ENCODE measurements at places on chromosomes 2 and 18.

GRCh38 chr2:72113847-72114692 is 33.6 kb downstream of the CYP26B1 start:
- DNase-seq, result no peak

- DNase-seq, result no peak
Measured at GRCh38 chr18:41783879-41784278, 171.2 kb upstream of the PIK3C3 start.

- DNase-seq, result no peak
Measured at GRCh38 chr2:218035463-218036100, 32.8 kb upstream of the TNS1 start.

- DNase-seq, result no peak
Measured at GRCh38 chr2:139357972-139358371, 577.8 kb upstream of the NXPH2 start.

DNA sequence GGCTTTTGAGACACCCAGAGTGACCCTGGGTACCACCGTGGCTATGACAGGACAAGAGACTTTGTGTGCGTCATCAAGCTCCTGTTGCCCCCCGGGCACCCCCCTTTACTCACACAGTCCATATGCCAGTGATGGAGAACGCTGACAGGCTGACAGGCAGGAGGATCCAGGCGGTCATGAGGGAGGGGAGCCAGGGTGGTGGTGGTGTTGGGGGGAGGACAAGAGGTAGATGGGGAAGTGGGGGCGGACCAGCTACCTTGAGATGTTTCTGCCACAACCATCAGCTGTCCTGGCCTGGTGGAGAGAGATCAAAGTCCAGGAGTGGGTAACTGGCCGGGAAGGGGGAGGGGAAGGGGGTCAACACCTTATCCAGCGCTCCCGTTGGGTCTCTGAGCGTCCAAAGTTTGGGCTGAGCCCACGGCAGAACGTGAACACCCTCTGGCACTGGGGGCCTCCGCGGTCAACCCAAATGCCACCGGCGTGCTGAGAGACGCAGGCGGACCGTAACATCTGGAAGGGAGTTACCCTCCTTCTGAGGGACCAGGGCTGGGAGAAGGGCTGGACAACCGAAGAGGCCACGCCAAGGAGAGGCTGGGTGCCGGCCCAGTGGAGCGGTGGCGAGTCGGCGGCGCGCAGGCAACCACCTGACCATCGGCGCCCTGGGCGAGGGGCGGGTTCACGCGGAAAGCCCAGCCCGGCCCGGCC is 575 bp downstream of the TMEM150A start:
- peak; percentile 72 for DNase-seq

DNA sequence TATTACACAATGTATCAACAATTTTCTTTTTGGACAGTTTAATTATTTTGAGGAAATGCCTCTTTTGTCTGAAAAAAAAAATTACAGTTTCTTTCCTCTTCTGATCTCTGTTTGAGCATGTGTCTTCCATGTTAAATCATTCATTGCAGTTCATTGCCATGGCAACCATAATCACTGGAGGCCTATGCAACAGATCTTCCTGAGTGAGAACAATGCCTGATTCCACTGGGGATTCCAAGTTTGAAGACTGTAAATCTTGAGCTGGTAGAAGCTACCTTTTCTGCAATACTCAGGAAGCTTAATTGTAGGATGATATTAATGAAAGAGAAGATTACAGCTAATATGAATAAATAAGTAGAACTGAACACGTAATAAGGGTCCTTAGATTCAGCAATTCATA is 721.4 kb upstream of the CNTNAP5 start:
- DNase-seq, result no peak

DNA sequence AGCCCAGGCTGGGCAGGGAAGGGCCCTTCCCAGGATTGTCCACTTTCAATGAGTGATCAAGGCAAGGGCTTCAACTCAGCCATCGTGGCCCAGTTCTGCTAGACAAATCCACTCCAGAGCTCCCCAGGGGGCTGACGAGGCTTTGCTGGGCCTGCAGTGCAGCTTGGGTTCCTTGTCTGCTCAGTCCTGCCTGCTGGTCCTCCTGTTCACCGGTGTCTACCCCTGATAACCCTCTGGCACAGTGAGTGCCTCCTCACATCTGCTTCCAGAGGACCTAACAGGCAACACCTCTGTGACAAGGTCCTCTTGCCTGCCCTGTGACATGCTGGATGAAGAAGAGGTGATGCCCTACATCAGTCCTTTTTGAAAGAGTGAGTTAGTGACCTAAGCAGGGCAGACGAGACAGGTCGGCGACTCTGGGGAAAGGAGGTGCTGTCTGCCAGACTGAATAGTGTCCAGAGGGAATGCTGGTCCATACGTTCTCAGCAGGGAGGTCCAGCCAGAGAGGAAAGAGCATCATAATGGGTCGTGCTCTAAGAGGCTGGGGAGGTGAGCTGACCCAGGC is 20.9 kb upstream of the KCNF1 start:
- no peak for DNase-seq

DNA sequence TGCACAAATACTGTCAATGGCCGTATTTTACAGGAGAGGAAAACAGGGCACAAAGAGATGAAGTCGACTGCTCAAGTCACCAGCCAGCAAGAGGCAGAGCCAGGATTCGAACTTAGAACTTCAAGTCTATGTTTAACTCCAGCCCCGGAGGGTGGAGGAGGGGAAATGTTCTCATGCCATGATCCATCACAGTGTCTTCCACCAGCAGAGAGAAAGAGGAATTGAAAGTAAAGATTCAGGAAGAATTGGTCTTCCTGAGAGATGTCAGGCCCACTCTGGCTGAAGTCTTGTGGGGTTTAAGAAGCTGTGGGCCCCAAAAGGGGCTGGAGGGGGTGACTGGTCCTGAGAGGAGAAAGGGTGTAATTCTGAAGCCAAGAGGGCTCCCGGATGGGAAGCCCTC is 260.0 kb downstream of the TNS1 start:
- no peak for DNase-seq

DNA sequence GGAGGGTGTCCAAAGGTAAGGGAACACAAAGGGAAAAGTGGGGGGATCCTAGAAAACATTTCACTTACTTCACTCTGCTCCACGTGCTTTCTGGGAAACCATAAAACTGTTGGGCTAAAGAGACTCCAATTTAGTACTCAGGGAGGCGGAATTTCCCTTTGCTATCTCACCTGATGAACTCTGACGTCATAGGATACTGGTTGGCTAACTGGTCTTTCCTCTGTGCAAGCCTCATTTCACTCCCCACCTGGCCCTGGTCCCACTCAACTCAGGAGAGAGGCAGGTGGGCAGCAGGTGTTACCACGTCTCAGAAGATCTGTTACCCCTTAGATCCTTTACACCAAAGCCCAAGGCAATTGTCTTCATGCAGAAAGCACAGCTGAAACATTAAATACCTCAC is 51.8 kb upstream of the PMAIP1 start:
- DNase-seq, result no peak

DNA sequence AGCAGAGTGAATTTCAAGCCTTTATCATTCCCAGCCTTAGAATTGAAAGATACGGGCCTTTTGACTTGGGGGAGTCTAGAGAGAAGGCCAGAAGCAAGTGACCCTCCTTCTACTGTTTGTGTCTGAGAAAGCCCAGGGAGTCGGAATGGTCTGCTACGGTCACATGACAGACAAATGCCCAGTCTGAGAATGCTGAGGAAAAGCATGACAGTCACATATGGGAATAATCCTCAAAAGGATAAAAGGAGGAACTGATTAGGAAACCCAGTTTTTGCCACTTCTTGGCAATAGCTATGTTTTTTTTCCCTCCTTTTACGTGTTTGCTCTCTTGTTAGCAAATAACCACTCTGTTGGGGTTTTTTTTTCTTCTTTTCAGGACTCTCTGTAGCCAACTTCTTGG is 38.1 kb upstream of the HNRNPA3 start:
- no peak for DNase-seq

DNA sequence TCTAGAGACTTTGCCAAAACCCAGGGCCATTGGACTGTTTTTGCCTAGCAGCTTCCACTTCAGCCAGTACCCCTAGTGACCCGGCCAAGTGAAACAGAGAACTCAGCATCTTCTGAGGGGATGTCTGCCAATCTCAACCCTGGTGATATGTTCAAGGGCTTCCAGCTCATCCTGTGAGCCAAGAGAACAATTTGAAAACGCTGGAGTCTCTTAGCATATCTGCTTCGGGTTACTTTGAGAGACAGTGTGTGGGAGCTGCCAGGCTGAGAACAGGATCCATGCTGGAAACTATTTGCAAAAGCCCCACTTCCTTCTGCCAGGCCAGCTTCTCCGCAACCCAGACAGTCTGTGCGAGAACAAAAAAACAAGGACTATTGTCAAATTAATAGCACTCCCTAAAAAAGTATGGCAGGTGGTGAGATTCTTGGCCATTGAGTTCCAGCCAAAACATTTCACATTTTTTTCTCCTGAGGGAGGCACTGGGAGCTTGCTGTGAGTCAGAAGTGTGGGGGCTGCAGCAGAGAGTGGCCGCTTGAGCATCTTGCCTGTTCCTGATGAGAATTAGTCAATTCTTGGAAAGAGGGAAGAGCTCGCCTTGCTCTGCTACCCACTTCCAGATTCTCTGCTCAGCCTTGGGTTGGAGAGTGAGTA is 395.6 kb upstream of the TRIB2 start:
- DNase-seq, result peak; percentile 86

GRCh38 chr2:186445506-186445905 is 40.6 kb upstream of the ZC3H15 start:
- DNase-seq, result no peak

DNA sequence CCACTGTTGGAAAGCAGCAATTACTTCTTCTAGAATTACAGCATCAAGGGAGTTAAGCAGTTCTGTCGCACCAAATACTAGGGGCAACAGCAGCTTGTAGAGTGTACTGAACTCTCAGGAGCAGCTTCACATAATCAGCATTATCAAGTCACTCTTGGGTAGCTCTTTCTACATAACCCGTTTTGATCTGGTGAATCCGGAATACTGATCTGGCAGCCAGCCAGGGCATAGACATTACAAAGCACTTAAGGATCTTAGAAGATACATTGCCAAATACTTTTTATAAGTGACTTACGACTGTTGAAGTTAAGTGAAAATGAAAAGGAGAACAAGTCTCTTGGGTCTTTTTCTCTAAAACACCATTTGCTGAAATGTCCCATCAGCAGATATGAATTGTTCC is 73.2 kb upstream of the NETO1 start:
- no peak for DNase-seq

DNA sequence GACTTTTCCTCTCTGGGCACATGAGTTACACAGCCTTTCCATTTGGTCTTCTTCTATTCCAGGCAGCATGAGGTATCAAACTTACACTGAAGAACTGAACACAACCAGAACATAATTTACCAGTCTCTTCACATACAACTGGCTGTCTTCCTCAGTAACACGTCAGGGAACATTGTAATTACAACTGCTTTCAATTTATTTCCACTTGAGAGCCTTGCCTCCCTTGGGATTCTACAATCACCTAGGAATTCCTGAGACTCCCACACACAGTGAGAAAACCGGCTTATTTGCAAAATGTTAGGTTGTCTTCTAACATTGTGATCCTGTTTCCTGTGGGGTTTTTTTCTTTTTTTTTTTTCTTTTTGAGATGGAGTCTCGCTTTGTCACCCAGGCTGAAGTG is 149.9 kb downstream of the TMX3 start:
- no peak for DNase-seq

GRCh38 chr2:21228041-21228895 is 104.5 kb downstream of the TDRD15 start:
- no peak for DNase-seq

DNA sequence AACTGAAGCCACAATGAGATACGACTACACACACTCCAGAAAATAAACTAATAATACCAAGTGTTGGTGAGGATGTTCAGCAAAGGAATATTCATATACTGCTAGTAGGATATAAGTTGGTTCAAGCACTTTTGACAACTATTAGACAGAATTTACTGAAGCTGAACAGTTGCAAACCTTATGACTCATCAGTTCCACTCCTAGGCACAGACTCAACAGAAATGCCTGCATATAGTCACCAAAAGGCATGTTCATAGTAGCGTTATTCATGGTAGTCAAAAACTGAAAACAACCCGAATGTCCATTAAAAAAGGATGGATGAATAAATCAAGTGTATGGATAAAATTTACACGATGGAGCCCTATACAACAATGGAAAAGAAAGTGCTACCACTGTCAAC is 232.0 kb downstream of the ANAPC1 start:
- no peak for DNase-seq

- no peak for DNase-seq
Measured at GRCh38 chr18:70207181-70207580, 1.7 kb upstream of the RTTN start.

GRCh38 chr2:74316627-74317295 is 26.5 kb downstream of the SLC4A5 start:
- no peak for DNase-seq

GRCh38 chr2:138698428-138698827 is 81.8 kb downstream of the NXPH2 start:
- DNase-seq, result no peak

DNA sequence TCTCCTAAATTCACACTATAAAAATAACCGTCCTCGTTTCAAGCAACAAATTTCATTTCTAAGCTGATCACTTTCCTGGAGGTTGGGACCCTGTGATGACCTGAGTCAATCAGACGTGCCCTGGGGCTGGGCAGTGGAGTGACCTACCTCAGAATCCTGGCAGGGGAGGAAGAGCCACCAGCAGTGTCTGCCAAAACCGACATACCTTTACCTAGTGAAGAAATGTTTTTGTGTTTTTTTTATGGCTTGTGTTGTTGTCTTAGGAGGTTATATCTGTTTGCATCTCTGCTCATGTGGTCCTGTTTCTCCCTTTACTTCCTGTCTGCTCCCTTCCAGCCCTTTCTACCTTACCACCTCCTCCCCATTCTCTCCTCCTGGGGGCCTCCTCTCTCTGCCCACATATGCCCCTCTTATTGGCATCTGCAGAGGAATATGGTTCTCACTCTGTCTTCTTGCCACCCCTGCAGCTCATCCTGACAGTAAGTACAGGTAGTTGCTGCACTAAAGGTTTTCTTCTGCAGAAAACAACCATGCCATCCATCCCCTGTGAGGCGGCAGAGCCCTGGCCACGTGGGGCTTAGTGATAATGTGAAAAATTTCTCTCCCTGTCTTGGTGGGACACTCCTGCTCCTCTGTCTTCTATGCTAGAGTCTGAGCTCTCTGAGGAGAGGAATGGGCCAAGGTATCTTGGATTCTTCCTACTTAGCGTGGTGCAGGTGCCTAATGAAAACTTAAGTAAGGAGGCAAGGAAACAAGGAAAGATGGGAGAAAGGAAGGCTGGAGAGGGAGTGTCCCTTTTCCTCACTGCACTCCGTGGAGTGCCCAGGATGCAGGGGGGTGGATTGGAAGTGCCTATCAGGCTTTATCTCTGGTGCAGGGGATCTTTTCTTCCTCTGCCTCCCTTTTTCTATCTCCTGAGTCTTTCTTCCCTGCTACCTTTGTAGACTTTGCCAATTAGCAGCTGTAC is 15.4 kb downstream of the ACOXL start:
- DNase-seq, result no peak

DNA sequence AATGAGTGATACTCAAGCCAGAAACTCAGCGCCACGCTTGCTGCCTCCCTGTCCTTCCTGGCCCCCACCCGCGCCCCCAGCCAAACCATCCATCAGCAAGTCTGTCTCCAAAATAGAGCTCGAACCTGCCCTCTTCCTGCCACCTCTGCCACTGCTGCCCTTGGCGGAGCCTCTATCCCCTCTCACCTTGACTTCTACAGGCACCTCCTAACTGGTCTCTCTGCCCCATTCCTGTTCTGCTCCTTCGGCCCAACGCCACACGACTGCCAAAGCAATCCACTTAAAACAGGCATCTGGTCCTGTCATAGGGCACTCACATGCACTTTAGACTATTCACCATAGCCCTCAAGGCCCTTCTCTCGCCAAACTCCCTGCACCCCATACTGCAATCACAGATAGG is 210.3 kb upstream of the SMAD2 start:
- no peak for DNase-seq
